Left renal pelvis (tissue), 4 donors: ENCODE measurements at places on chromosomes 5 and 9. TPM values are rescaled to one million over a fixed set of nuclear protein-coding genes. Genes with fewer than 3 reads are reported as not detected.

- DNase-seq = no peak
Measured at GRCh38 chr9:117929868-117930267, 225.7 kb downstream of the TLR4 start.

- DNase-seq = no peak
Measured at GRCh38 chr5:101969742-101970141, 326.3 kb downstream of the SLCO4C1 start.

DNA sequence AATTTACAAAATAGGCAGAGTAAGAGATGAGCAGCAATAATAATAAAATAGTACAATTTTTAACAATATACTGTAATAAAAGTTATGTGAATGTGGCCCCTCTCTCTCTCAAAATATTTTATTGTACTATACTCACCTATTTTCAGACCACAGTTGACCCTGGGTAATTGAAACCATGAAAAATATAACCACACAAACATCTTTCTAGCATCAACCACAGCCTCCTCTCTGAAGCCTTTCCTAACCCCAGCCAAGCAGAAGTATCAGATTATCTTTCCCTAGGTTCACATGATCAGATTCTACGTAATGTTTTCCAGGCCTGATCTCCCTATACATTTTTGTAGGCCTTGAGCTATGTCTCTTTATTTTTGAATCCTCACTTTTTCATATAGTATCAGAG lies 35.2 kb downstream of the DNAH5 start:
- no peak for DNase-seq

DNA sequence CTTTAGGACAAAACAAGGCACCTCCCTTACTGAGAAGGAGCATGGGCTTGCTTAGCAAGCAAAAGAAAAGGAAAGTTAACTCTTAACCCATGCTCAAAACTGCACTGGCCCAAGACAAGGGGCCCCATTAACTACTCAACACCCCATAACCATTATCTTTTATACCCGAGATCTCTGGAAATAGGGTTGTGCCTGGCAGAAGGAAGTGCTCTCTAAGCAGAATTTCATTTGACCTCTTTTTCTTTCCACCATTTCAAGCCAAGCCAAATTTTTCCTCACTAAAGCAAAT lies 167.2 kb downstream of the RASEF start:
- no peak for DNase-seq

GRCh38 chr9:120905315-120906164 lies 21.1 kb downstream of the TRAF1 start:
- DNase-seq = no peak

The PRSS3 gene
- polyA plus RNA-seq = 0.96 TPM

The FCN1 gene
- 3.0 TPM for polyA plus RNA-seq

The SLC46A2 gene
- polyA plus RNA-seq = 0.47 TPM
